Activated CD4-positive, alpha-beta T cell treated with anti-CD3 and anti-CD28 coated beads, Interleukin-2, amount 10 ng/mL, durations not matched to agents 7 days and 5 days (primary cell): ENCODE measurements at places on chromosomes 6 and 20.

GRCh38 chr20:4725263-4725550, 3.5 kb downstream of the PRND start:
- DNase-seq: no peak
- H3K27ac ChIP-seq: no peak overlapping the region
- no peaks in the 10 kb centered on the region for H3K27me3 ChIP-seq
- H3K4me1 ChIP-seq: peaks cover 26% of the 10 kb centered on the region
- H3K36me3 ChIP-seq: no peaks in the 10 kb centered on the region

- no peaks in the 10 kb centered on the region for H3K27me3 ChIP-seq
- no peak overlapping the region for H3K27ac ChIP-seq
- no peak for DNase-seq
- peaks cover 3% of the 10 kb centered on the region for H3K4me1 ChIP-seq
- H3K36me3 ChIP-seq: peaks cover 26% of the 10 kb centered on the region
Observed at GRCh38 chr20:43690943-43691598, 24.2 kb downstream of the MYBL2 start.

DNA sequence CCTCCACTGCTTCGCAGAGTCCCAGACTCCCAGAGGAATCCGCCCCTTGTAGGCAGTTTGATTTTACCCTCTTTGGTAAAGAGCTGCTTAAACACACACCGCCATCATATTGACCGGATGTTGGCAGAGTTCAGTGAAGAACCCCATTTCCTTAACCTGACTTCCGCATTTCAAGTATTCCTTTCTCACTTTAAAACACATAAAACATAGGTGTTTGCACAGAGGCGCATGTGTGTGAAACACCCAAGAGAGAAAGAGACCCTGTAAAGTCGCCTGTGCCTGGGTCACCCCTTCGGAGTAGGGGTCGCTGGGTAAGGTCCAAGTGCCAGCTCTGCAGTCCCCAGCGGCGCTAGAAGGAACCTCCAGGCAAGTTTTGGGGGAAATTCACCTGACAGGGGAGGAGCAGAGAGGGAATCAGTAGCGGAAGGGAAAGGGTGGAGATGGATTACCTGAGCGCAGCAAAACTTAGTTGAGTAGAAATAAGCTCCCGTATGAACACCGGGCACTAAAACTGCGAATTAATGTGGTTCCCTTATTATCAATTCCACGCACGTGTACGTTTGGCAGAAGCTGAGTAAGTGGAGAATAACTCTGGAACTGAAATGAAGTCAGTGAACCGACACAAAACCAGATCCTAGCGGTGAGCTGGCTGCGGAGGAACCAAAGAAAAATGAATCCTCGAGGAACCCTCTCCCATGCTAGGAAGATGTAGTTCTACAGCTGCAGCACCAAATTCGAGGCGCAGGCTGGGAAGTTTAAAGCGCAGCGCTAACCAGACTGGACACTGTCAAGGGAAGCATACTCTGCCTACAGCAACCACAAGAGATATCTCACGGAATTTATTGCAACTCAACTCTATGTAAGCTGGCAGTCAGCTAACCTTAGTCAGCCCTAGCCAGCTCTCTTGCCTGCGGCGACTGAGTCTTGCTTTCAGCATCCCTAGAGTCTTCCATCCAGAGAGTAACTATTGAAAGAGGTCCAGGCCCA, 3.5 kb upstream of the HTR1B start:
- H3K27me3 ChIP-seq: peaks cover 53% of the 10 kb centered on the region
- H3K4me3 ChIP-seq: peak overlapping the region; percentile 62
- peaks cover 9% of the 10 kb centered on the region for H3K4me1 ChIP-seq
- H3K36me3 ChIP-seq: peaks cover 6% of the 10 kb centered on the region
- H3K27ac ChIP-seq: peak overlapping the region; percentile 69

GRCh38 chr20:8094415-8094818, 37.6 kb upstream of the PLCB1 start:
- peaks cover 7% of the 10 kb centered on the region for H3K27me3 ChIP-seq
- H3K4me1 ChIP-seq: no peaks in the 10 kb centered on the region
- H3K36me3 ChIP-seq: no peaks in the 10 kb centered on the region
- H3K27ac ChIP-seq: no peak overlapping the region
- no peak overlapping the region for H3K4me3 ChIP-seq
- no peak for DNase-seq

DNA sequence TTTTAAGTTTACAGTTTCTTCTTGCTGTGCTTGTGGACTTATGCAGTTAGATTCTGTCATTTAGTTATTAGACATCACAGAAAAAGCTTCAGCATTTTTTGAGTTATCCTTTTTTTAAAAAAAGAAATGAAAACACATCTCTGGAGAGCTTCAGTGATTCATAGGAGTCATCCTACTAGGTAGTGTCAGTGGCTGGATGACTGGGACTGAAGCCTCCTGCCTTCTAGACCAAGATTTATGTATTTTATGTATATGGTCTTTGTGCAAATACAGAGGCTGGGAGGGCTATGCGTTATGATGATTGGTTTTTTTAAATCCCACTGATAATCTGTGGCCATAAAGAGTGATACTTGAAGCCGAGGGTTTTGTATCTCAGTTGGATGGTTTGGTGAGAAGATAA, 125.9 kb upstream of the JAG1 start:
- no peaks in the 10 kb centered on the region for H3K4me1 ChIP-seq
- no peak overlapping the region for H3K27ac ChIP-seq
- DNase-seq: no peak
- H3K4me3 ChIP-seq: no peak overlapping the region
- H3K27me3 ChIP-seq: no peaks in the 10 kb centered on the region

- DNase-seq: no peak
- no peaks in the 10 kb centered on the region for H3K27me3 ChIP-seq
- H3K4me3 ChIP-seq: no peak overlapping the region
- no peaks in the 10 kb centered on the region for H3K36me3 ChIP-seq
- peaks cover 10% of the 10 kb centered on the region for H3K4me1 ChIP-seq
Observed at GRCh38 chr20:64219202-64219601, 36.3 kb upstream of the PCMTD2 start.
